ENCODE measurements at places on chromosomes 7 and 10.

DNA sequence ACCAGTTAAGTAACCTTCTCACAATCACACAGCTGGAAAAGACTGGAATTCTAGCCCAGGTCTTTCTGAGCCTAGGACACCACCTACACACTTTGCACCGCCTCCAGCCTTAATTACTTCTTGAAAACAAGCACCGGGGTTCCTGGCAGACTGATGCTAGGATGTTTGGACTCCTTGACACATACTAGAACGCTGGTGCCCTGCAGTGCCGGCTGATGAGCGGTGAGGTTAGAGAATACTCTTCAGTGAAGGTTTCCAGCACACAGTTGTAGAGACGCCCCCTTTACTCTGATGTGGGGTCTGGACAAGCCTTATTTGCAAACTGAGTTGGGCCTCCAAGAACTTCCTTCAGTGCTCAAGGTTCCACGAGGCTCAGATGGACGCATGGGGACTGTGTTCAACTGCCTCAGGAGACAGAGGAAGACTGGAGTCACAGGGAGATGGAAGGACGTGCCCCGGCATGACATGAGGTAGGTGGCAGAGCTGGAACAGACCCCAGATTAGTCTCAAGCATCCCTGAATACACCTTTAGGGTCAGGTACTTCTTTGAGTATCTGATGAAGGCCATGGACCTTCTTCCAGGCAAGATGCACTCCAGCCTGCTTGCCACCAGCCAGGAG is 89.6 kb downstream of the COBL start:
- no peak for DNase-seq

GRCh38 chr10:121695731-121696464 is 97.7 kb upstream of the FGFR2 start:
- DNase-seq, result no peak

DNA sequence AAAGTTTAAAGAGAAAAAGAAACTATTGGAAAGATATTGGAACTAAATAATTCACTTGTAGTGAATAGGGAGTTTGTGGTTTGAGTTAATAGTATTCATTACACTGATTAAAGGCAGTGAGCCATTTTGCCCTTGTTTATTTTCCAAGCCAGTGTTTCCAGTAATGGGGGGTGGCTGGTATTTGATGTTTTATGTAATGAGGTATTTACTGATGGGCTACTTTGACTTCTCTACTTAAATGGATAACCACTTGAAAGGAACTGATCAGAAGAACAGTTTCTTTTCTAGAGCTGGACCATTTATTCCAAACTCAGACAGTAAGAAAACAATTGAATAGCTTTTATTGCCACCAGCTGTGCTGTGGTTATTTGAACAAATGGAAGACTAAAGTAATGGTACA is 227.0 kb upstream of the HDAC9 start:
- DNase-seq, result no peak

DNA sequence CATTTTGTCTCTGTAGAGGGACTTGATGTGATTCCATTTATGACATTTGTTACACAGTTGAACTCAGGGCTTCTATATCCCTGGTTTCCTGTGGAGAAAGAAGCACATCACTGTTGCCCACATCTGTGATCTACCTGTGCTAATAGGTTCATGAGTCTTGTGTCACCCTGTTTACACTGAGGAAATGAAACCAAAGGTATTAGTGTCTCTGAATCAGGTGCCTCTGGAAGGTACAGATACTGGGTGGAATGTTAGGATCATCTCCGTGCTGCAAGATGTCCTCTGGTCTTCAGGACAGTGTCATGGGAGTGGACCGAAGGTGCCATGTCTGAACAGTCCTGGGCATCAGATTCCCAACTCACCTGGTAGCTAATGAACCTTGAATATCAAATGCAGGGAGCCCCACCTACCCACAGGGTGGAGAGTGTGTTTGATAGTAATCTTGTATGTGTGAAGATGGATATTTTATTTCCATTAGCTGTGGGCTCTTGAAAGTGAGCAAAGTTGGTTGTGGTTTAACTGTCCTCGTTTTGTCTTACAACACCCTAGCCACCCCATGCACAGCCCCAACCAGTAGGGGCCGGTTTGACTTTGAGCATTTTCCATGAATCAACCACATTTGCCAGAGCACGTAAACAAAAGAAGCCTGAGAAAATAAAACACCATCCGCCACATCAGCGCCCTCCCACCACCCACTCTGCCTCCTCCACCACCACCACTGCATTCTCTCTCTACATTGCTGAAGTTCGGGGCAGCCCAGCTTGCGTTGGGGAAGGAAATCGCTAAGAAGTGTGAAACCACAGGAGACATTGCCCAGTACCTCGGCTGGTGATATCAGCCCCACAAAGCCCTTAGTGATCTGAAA is 40.7 kb downstream of the TARP start:
- DNase-seq, result peak; percentile 11

DNA sequence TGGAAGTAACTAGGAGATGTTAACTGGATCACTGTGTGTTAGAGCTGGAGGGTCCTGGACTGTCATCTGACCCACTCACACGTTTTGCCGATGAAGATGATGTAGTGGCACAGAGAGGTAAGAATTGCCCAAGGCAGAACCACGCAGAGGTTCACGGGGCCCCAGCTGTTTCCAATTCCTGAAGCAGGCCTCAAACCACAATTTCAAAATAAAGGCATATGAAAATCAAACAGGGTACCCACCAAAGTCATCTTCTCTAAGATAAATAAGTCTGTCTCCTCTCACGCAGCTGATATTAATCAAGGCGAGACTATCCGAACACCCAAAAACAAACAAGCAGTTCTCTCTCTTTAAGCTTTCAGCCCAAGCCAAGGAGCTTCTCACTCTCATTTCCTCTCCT is 113.3 kb upstream of the JCAD start:
- DNase-seq, result no peak

- no peak for DNase-seq
These were observed 50.7 kb downstream of the INPP5F start for GRCh38 chr10:119776536-119776935.

DNA sequence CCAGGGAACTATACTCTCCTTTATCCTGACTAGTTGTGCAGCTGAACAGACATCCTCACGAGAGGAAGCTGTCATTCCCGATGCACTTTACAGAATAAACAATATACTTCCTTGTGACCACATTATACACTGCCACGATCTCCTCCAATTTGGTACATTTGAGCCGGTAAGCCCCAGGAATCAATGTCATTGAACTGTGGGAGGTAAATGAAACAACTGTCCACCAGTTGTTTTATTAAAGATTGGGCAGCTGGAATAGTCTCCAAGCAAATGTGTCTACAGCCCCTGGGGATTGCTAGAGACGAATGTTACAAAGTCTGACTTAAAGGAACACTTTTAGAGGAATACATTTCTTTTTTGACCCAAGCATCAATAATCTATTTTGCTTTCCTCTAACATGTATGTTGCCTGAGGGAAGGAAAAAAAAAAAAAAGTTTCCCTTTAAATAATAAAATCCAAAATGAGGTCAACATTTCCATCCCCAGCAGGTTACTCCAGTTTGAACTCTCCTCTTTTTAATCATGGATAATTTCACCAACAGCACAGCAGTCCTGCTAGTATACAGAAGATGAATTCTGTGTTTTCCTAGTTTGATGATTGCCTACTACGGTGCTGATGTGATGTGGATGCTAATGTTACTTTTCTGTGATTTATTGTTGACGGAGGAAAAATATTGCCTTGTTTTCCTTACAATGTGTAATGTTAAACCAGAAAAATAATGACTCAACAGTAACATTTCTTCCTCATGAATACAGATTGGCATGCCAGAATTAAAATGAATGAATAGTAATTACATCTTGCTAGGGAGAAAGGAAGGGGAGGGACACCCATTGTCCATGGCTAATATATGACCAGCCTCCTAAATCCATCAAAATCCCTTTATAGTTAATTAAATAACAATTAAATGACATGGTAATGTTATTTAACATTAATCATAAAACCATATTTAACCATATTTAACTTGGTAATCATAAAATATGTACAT is 360.9 kb downstream of the NEBL start:
- no peak for DNase-seq

- DNase-seq, result no peak
These were observed 50.5 kb downstream of the PRF1 start for GRCh38 chr10:70551971-70552422.

GRCh38 chr10:73874267-73875138 is at the start of gene CAMK2G:
Gene CAMK2G (minus strand): TSS chr10:73874555. CDS start chr10:73874461, 94 bp downstream.
- peak; percentile 90 for DNase-seq

GRCh38 chr10:98357194-98357822 is 57.7 kb downstream of the PYROXD2 start:
- DNase-seq, result no peak

- no peak for DNase-seq
These were observed 62.6 kb downstream of the DOCK4 start for GRCh38 chr7:112143582-112143981.

DNA sequence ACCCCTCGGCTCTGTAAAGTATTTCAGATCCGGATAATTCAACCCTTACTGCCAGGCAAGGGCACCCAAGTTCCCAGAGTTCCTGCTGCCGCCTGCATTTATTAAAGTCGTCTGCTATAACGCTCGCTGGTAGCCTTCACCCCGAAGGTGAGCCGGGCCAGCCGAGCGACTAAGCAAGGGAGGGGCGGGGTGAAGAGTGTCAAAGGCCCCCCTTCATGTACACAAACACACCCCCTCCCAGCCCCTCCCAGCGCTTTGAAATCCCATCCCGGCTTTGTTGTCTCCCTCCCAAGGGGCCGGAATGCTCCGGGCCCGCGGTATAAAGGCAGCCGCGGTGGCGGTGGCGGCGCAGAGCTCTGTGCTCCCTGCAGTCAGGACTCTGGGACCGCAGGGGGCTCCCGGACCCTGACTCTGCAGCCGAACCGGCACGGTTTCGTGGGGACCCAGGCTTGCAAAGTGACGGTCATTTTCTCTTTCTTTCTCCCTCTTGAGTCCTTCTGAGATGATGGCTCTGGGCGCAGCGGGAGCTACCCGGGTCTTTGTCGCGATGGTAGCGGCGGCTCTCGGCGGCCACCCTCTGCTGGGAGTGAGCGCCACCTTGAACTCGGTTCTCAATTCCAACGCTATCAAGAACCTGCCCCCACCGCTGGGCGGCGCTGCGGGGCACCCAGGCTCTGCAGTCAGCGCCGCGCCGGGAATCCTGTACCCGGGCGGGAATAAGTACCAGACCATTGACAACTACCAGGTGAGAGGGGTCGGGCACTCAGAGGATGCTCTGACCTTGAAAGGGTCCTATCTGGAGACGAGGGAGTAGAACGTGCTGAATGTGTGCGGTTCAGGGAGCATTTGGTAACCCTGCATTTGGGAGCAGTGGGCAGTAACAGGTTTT is at the start of gene DKK1:
Gene DKK1 (plus strand): TSS at position 349 of the 889 bp plus-strand sequence. CDS start 154 bp downstream, at position 503.
- no peak for DNase-seq

- no peak for DNase-seq
These were observed 1.5 kb downstream of the ZNF800 start for GRCh38 chr7:127390817-127391590.

GRCh38 chr7:155953781-155954549 is 141.7 kb upstream of the SHH start:
- DNase-seq, result no peak

DNA sequence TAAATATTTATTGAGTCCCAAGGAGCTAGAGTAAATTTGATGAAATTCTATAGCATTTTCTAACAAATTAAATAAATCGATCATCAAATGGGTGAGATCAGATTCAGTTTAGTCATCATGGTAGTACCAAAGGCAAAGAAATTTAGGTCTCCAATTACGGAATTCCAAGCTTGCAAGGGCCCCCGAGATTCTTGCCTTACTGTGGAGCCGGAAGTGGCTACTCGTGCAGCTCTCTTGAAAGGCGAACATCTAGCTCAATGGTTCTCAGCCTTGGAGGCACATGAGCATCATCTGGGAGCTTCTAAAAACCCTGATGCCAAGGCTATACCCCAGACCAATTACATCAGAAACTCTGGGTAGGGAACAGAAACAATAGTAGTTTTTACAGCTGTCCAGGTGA is 117.9 kb upstream of the PRR15 start:
- no peak for DNase-seq

DNA sequence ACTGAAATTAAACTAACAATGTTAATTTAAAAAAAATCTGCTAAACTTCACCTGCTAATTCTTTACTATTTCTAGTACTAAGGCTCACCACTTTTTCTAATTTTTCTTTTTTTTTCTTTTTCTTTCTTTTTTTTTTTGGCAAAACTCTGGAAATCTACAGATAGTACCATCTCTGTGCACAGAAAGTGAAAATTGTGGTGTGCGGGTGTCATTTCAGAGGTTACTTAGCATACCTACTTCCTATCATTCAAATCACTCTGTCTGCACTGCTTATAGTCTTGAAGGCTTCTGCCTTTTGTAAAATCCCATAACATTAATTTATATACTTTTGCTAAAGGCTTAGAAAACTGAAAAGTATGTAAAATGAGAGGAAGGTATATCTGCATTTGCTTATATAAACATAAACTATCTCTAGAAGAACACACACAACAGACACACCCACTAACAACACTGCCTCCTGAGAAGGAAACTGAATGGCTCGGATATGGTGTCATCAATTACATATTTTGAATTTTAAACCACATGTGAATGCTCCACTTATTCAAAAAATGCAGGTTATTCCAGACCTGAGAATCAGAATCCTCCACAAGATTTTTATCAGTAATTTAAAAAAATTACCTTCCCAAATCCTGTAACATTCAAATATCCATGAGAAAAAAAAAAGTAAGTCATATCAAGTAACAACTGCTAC is 229.5 kb downstream of the PARD3 start:
- DNase-seq, result no peak

- DNase-seq, result no peak
These were observed 97.7 kb downstream of the ALOX5 start for GRCh38 chr10:45471531-45472310.

- no peak for DNase-seq
These were observed 4.6 kb downstream of the CYP3A5 start for GRCh38 chr7:99674995-99675742.

GRCh38 chr7:112678626-112679025 is 111.6 kb downstream of the TMEM168 start:
- no peak for DNase-seq

DNA sequence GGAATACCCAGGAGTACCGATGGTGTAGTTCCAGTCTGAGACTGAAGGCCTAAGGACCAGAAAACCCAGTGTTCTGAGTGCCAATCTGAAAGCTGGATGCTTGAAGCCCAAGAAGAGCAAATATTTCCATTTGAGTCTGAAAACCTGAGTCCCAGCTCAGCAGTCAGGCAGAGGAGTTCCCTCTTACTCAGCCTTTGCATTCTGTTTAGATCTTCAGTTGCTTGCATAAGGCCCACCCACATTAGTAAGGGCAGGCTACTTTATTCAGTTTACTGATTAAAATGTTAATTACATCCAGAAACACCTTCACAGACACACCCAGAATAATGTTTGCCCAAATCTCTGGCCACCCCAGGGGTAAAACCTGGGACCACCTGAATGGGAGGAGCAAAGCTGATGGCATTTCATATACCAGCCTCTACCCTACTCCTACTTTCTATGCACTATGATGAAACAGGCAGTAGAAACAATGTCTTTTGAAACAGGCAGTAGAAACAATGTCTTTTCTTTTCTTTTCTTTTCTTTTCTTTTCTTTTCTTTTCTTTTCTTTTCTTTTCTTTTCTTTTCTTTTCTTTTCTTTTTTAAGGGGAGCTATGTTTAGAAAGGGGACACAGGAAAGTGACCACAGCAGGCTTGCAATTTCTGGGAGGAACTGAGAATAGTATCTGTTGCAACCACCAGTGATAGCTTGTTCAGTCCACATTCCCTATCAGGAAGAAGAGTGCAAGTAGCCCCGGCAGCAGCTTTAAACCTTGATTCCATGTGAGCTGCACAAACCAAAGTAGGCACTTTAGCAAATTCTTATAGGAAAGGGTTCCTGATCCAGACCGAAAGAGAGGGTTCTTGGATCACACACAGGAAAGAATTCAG is 30.6 kb downstream of the FAM237B start:
- DNase-seq, result no peak
